ENCODE measurements at places on chromosomes 1 and 21. TPM values are rescaled to one million over a fixed set of nuclear protein-coding genes. Genes with fewer than 3 reads are reported as not detected.

DNA sequence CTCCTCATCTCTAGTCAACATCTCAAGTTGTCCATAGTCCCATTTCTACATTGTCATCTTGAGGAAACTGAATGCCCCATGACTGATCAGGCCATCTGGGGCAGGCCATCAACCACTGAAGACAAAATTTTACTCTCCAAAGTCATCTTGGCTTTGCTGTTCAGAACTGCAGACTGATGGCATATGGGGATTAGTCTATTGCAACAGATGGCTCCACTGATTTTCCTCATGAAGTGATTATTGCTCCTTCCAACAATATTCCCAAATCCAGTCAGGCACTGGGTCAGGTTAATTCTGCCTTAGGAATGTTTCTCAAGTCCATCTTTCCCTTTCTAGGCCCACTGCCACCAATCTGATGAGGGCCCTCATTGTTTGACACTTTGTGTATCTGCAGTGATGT is 101.7 kb downstream of the ESRRG start:
- H3K27ac ChIP-seq = no peak overlapping the region
- H3K27me3 ChIP-seq = no peaks in the 10 kb centered on the region
- H3K36me3 ChIP-seq = no peaks in the 10 kb centered on the region
- H3K4me1 ChIP-seq = no peaks in the 10 kb centered on the region

NUF2 gene
- total RNA-seq = 38.6 TPM

DNA sequence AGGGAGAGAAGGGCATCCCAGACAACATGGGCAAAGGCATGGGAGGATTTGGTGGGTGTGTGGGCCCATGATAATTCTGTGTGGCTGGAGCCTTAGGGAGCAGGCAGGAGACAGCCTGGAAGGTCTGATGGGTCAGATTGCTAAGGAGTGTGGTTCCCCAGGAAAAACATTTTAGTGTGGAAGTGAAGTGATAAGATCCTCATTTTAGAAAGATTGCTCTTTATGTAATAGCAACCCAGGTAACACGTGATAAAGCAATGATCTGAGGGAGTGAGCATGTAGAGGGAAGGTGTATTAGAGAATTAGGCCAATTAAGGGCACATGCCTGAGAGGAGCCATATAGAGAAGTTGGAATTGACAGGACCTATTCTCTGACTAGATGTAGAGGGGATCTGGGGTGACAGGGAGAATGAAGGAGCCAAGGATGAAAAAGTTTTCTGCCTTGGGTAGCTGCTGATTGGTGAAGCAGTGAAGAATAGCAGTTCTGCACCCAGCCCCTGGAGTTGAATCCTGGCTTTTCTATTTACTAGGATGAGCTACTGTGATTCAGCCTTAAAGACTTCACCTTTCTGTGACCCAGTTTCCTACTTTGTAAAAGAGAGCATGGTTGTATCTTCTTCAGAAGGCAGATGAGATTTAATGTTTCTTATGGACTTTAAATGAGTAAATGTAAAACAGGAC is 18.7 kb upstream of the SLAMF6 start:
- no peak overlapping the region for H3K4me3 ChIP-seq
- no peak for DNase-seq
- no peak overlapping the region for H3K27ac ChIP-seq
- H3K27me3 ChIP-seq = no peaks in the 10 kb centered on the region

IVNS1ABP gene
- 75.3 TPM for total RNA-seq

SMPDL3B gene
- not detected for total RNA-seq

DNA sequence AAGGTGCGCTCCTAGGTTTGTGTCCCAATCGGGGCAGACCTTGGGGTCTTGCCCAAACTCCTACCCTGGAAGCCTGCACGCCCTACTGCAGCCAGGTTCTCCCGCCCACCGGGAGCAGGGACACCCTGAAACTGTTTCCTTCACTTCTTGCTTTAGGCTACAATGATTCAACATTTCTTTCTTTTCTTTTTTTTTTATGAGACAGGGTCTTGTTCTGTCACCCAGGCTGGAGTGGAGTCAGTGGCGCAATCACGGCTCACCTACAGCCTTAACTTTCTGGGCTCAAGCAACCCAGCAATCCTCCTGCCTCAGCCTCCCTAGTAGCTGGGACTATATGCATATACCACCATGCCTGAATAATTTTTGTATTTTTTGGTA is 75.8 kb downstream of the ITPKB start:
- no peak for DNase-seq
- peaks cover 51% of the 10 kb centered on the region for H3K4me1 ChIP-seq
- H3K36me3 ChIP-seq = no peaks in the 10 kb centered on the region
- H3K27ac ChIP-seq = peak overlapping the region; percentile 86
- no peak overlapping the region for H3K4me3 ChIP-seq

OR2L3 gene
- total RNA-seq = not detected

GRCh38 chr1:2969011-2969844 is 52.0 kb upstream of the ACTRT2 start:
- H3K36me3 ChIP-seq = no peaks in the 10 kb centered on the region
- no peak overlapping the region for H3K4me3 ChIP-seq
- DNase-seq = no peak

- no peak overlapping the region for H3K4me3 ChIP-seq
- no peaks in the 10 kb centered on the region for H3K27me3 ChIP-seq
- no peaks in the 10 kb centered on the region for H3K36me3 ChIP-seq
- peak overlapping the region; percentile 26 for H3K27ac ChIP-seq
- H3K4me1 ChIP-seq = peaks cover 50% of the 10 kb centered on the region
Observed at GRCh38 chr21:16307256-16307655, 577.5 kb downstream of the USP25 start.

DNA sequence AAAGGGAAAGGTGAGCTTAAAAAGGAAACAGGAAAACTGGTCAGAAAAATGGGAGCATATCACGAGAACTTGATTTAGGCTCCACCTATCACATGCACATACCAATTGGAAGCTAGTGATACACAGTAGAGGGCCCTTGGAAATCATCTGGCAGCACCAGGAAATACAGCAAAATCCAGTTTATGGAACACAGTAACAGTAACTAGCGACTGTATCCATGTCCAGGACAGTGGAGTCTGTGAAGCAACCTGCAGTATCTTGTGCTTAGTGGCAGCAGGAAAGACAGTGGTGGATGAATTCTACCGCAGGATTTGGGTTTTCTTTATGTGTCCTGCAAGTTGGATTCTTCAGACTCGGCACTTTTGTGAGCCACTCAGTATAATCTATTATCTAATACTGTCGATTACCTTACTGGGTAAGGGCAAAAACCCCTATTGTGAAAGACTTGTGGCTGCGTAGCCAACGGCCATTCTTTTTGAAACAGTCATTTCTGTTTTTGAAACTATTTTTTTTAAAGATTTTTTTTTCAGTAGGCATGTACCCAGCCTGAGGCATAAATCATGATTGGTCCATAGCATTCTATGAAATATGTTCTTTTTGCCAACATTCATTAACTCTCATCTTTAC is 1.6 kb upstream of the KDM4A start:
- no peak overlapping the region for H3K4me3 ChIP-seq
- H3K36me3 ChIP-seq = peaks cover 1% of the 10 kb centered on the region
- peaks cover 16% of the 10 kb centered on the region for H3K4me1 ChIP-seq
- H3K27me3 ChIP-seq = peaks cover 12% of the 10 kb centered on the region
- no peak for DNase-seq

GRCh38 chr21:45264146-45264911 is 23.4 kb downstream of the POFUT2 start:
- no peaks in the 10 kb centered on the region for H3K27me3 ChIP-seq
- peaks cover 5% of the 10 kb centered on the region for H3K36me3 ChIP-seq
- no peak overlapping the region for H3K27ac ChIP-seq
- no peak for DNase-seq
- H3K4me3 ChIP-seq = no peak overlapping the region

MTF2 gene
- total RNA-seq = 42.6 TPM

MTARC1 gene
- total RNA-seq = 3.5 TPM

DNA sequence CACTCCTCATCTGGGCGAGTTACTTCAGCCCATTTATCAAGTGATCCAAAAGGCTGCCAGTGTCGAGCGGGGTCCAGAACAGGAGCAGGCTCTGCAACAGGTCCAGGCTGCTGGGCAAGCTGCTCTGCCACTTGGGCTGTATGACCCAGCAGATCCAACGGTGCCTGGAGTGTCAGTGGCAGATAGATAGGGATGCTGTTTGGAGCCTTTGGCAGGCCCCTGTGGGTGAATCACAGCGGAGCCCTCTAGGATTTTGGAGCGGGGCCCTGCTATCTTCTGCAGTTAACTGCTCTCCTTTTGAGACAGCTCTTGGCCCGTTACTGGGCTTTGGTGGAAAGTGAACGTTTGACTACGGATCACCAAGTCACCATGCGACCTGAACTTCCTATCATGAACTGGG is 7.5 kb downstream of the MMEL1 start:
- H3K4me3 ChIP-seq = no peak overlapping the region
- H3K27ac ChIP-seq = no peak overlapping the region
- no peaks in the 10 kb centered on the region for H3K36me3 ChIP-seq
- peaks cover 8% of the 10 kb centered on the region for H3K27me3 ChIP-seq
- H3K4me1 ChIP-seq = no peaks in the 10 kb centered on the region

DNA sequence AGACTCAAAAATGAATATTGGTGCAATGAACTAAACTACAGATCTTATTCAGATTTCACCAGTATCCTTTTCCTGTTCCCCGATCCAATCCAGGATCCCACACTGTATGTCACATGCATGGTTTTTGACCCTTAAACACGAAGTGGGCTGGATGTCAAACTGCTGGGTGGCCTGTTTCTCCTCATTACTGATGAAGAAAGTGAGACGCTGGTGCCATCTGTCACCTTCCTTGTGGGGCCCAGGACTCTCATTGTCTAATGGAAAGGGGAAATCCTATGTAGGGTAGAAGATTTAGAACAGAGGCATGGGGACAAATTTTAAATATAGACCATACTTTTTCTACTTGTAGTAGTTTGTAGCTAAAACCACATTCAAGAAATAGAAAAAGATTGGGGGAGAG is 56.2 kb downstream of the DISC1 start:
- H3K36me3 ChIP-seq = no peaks in the 10 kb centered on the region
- no peak overlapping the region for H3K27ac ChIP-seq
- H3K4me1 ChIP-seq = no peaks in the 10 kb centered on the region
- DNase-seq = no peak
- H3K4me3 ChIP-seq = no peak overlapping the region
- no peaks in the 10 kb centered on the region for H3K27me3 ChIP-seq

- peaks cover 3% of the 10 kb centered on the region for H3K27me3 ChIP-seq
- no peak for DNase-seq
- H3K27ac ChIP-seq = no peak overlapping the region
- no peaks in the 10 kb centered on the region for H3K36me3 ChIP-seq
Observed at GRCh38 chr1:172460177-172460576, 16.3 kb upstream of the PIGC start.

DNA sequence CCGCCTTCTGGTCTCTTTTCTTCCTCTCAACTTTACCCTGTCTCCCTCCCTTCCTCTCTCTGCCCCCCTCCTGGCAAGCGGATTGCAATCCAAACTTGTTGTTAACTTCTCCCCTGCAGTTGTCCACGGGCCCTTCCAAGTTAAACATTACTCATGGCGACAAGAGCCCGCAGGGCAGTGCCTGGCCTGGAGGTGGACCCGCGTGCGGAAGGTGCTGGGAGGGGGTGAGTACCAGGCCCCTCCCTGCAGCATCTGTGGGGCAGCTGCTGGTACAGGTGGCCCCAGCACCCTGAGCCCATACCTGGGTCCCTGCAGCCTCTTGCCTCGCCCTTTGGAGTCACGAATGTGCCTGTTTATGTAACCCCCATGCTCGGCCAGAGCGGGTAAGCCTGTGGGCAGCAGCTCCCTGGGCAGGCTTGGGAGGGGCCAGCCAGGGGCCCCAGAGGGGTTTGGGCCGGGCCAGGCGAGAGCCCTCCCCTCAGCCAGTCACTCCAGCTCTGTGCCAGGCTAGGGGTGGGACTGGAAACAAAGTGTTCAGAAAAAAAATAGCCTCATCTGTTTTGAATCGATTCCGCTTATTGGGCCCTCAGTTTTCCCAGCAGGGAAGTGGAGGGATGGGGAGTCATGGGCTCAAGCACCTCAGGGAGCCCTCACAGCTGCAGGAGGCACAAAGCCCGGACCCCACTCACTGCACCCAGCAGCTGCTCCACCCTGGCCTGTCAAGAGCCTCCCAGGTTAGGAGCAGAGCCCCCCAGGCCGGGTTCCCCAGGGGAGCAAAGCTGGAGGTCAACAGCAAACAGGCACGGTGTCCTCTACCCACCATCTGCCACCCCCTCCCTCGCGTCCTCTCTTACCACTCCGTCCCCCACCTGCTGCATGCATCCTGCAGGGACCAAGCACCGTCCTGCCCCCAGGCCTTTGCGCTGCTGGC is 14.0 kb upstream of the FAAP20 start:
- H3K27me3 ChIP-seq = no peaks in the 10 kb centered on the region
- peaks cover 42% of the 10 kb centered on the region for H3K4me1 ChIP-seq
- H3K27ac ChIP-seq = peak overlapping the region; percentile 30
- H3K4me3 ChIP-seq = no peak overlapping the region
- peak; percentile 76 for DNase-seq
- H3K36me3 ChIP-seq = no peaks in the 10 kb centered on the region

- no peak overlapping the region for H3K27ac ChIP-seq
- no peak overlapping the region for H3K4me3 ChIP-seq
- peaks cover 1% of the 10 kb centered on the region for H3K27me3 ChIP-seq
- H3K4me1 ChIP-seq = no peaks in the 10 kb centered on the region
- H3K36me3 ChIP-seq = no peaks in the 10 kb centered on the region
- DNase-seq = no peak
Observed at GRCh38 chr1:81314513-81315233, 486.1 kb upstream of the ADGRL2 start.

DNA sequence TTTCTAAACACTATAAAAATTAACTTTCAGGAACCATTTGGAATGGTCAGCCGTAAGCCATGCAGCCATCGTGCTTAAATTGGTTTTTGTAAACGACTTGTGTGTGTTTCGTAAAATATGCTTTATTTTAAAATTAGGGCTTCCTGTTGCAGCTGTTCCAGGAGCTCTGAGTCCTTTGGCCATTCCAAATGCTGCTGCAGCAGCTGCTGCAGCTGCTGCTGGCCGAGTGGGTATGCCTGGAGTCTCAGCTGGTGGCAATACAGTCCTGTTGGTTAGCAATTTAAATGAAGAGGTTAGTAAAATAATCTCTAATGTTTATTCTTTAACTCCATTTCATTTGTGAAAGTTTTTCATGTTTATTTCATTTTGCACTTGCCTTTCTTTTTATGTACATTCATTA is 83.1 kb downstream of the PTBP2 start:
- DNase-seq = no peak
- peaks cover 10% of the 10 kb centered on the region for H3K36me3 ChIP-seq
- peaks cover 16% of the 10 kb centered on the region for H3K4me1 ChIP-seq
- H3K27me3 ChIP-seq = no peaks in the 10 kb centered on the region
- no peak overlapping the region for H3K27ac ChIP-seq

Data from endothelial cell of umbilical vein (primary cell).